NAMALWA (cell line): ENCODE measurements at places on chromosomes 4 and X.

DNA sequence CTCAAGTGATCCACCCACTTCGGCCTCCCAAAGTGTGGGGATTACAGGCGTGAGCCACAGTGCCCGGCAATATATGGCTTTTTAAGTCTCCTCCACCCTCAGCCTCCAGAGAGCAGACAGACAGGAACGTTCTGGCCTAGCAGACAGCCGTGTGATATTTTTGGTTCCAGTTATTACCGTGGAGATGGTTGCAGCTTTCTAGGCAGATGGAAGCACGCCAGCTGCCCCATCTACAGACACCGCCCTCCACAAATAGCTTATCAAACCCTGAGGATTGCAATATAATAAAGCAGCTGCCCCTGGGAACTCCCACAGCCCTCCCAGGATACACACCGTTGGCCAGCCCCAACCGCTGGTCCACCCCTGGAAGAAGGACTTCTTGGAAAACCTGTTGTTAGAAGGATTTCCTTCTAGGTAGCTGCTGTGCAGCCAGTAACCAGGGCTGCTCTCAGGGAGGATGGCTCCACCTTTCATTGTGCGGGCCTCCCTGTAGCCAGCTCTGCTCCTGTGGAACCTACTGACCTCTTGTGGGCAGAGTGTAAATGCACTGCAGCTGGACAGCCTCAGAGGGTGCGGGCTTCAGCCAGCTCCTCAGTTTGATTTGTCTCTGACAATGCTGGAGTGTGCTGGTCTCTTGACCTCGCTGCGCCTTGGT lies 44.0 kb downstream of the SLC25A5 start:
- peak; percentile 62 for DNase-seq

DNA sequence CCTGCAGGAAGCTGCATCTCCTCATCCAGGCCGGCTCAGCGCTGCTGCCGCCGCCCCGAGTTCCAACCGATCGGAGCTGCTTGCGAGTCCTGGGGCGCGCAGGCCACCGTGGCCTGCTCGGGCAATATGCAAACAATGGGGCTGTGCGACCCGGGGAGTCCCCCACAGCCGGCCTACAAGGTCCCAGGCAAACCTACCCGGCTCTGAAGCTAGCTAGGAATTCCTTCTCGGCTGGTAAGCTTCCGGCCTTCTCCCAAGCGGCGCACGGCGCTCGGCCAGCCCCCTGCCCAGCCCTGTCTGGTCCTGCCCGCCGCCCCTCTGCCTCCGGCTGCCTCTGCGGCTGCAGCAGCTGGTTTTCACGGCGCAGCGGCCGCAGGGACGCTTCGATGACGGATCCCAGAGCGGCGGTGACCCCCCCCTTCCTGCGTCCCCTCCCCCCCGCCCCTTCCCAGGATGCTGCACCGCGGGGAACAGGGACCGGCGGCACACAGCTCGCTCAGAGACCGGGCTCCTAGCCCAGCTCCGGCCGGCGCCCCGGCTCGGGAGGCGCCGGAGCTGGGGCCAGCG lies 59.4 kb downstream of the TSC22D3 start:
- no peak for DNase-seq

DNA sequence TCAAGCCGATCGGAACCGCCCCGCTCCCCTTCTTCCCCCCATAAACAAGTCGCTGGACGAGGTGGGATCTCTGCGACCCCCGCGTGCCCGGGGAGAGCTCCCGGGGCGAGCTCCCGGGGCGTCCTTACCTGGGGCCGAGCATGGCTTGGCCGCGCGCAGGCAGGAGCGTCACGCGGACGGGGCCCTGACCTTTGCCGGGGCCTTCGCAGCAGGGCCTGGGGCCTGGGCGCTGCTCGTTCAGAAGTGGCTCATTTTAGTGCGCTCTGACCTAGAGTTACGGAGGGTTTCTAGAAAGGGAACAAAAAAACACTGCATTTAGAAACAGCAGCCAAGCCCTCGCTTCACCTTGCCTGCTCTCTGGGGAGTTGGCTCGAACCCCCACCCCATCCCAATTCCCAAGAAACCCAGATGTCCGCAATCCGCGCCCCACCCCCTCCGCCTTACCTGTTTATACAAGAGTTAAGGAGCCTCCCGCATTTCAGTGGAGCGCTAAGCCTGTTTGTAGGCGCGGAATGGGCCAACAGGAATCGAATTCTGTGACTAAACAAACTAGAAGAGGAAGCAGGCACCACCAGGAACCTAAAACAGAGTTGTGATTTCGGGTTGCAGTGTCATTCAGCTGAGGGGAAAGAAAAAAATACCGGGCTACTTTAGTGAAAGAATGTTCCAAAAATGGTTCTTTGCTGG lies 814 bp upstream of the RBM47 start:
- peak; percentile 58 for DNase-seq

GRCh38 chr4:82373486-82373815 lies 340 bp downstream of the HNRNPD start:
- DNase-seq = no peak
